Activated T-cell treated with anti-CD3 and anti-CD28 coated beads, Interleukin-2, amount 50 U/mL, for 48 hours (primary cell): ENCODE measurements at places on chromosomes 6 and 20.

GRCh38 chr6:21173031-21173430 lies 420.5 kb upstream of the SOX4 start:
- no peak for DNase-seq

GRCh38 chr6:93794166-93794565 lies 374.8 kb upstream of the EPHA7 start:
- DNase-seq: no peak

GRCh38 chr6:159445351-159445750 lies 247.7 kb downstream of the SOD2 start:
- no peak for DNase-seq

GRCh38 chr20:44736170-44737021 lies 9.3 kb upstream of the KCNK15 start:
- DNase-seq: peak; percentile 40

GRCh38 chr20:14098261-14098660 lies 102.9 kb downstream of the MACROD2 start:
- DNase-seq: no peak

- no peak for DNase-seq
Observed at GRCh38 chr6:127176146-127176545, 57.7 kb downstream of the RSPO3 start.
